Stomach (tissue), 19 donors: ENCODE measurements at places on chromosomes 11 and 22. TPM values are rescaled to one million over a fixed set of nuclear protein-coding genes. Genes with fewer than 3 reads are reported as not detected.
A peak's percentile ranks its signal among the peaks of the same experiment; 100 is the strongest.

- H3K27me3 ChIP-seq = peaks cover 25% of the 10 kb centered on the region
- peak overlapping the region; percentile 86 for H3K4me3 ChIP-seq
- DNase-seq = no peak
- peaks cover 30% of the 10 kb centered on the region for H3K36me3 ChIP-seq
- peaks cover 50% of the 10 kb centered on the region for H3K4me1 ChIP-seq
Observed at GRCh38 chr11:60925868-60926267, 1.6 kb downstream of the TMEM132A start.

DNA sequence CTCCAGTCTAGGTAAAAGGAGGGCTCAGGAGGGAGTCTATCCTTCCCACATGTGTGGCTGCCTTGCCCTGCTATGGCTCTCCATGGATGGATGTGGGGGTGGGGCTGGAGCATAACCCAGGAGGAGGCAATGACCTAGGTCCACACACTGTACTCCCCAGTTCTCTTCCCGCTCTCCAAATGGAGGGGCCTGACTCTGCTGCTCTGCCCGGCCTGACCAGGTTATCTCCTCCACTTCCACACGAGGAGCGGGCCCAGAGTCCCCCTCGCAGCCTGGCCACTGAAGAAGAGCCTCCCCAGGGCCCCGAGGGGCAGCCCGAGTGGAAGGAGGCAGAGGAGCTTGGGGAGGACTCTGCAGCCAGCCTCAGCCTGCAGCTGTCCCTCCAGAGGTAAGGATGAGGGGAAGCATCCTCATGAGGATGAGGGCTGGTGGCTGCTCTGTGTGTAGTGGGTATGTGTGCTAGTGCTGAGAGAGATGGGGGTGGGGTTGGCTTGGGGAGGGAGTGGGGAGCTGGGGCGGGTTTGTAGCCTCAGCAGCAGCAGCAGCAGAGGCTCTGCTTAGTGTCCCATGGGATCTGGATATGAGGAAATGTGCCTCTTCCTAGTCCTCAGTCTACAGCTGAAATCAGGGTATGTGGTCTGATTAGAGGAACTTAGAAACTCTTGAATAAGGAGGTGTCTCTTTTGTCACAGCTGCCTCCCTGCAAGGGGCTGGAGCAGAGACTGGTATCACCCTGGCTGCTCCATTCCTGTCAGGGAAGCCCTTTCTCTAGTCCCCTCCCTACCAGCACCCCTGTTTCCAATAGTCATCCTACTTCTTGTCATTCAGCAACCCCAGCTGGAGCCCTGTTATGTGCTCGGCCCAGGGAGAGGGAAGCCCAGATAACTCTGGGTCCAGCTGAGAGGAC lies 54.1 kb downstream of the CEP164 start:
- H3K4me1 ChIP-seq = no peaks in the 10 kb centered on the region
- H3K27ac ChIP-seq = no peak overlapping the region
- peaks cover 96% of the 10 kb centered on the region for H3K36me3 ChIP-seq
- DNase-seq = no peak

DNA sequence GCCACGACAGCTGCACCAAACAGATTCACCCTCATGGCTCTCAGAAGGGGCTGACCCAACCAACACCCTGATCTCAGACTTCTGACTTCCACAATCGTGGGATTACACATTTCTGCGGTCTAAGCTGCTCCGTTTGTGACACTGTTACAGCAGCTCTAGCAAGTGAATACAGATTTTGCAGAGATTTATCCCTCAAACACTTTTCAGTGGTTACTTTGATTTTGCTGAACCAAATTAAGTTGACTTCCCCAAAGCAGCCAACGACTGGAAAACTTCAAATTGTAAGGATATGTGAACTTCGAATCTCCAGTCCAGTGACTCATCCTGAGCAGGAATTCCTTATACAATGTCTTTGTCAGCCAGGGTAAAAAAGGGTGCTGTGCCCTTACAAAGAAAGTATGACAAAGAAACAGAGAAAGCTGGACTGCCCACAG lies 14.8 kb upstream of the INCENP start:
- H3K36me3 ChIP-seq = no peaks in the 10 kb centered on the region
- no peak overlapping the region for H3K4me3 ChIP-seq
- no peak overlapping the region for H3K27ac ChIP-seq
- no peak for DNase-seq

SEPTIN3 gene
- total RNA-seq = not detected

LRRC32 gene
- 14.0 TPM for total RNA-seq
